GOT3 (cell line): ENCODE measurements at places on chromosomes 6 and 20.

- no peak for DNase-seq
These were observed 69.7 kb upstream of the HINT3 start for GRCh38 chr6:125886914-125887313.

- DNase-seq = no peak
These were observed 634.0 kb upstream of the PTCHD4 start for GRCh38 chr6:48744948-48745347.

- DNase-seq = peak; percentile 44
These were observed 81.6 kb downstream of the GMPR start for GRCh38 chr6:16319813-16320532.

GRCh38 chr6:30819297-30819917 is 64.9 kb upstream of the DDR1 start:
- no peak for DNase-seq

GRCh38 chr6:38192487-38192886 is 373.0 kb downstream of the ZFAND3 start:
- no peak for DNase-seq

GRCh38 chr6:71043902-71044301 is 87.0 kb upstream of the B3GAT2 start:
- no peak for DNase-seq

DNA sequence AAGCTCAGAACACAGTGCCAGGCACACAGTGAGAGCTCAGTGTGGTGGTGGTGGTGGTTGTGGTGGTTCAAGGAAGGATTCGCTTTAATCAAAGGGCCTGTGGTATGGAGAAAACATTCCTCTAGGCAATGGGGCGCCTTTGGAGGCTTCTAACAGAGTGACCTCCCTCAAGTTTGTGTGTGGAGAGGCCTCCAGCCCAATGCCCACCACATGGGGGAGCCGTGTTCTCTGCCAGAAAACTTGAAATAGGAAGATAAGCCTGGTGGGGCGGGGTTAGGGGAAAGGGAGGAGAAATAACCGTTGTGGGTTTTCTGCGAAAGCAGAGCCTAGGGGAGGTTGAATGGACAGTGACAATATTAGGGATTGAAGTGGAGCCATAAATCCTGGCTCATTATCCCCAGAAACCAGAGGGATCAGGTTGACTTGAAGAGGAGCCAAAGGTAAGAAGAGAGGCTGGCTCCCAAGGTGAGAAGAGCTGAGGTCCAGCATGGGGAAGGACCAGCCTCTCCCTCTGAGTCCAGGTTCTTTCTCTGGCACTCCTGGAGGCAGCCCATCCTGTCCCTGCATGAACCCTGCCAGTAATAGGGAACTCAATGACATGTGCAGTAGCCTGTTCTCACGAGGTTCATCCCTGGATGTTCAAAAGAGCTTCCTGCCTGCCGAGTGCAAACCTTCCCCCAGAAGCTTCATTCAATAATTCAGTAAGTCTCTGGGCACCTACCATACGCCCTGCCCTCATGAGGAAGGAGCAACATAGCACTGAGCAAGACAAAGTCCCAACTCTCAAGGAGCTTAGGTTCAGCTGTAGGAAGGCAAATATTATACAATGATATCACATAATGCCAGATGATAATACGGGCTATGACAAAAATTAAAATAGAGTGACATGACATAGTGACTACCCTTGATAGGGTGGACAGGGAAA is 51.4 kb downstream of the TGM2 start:
- DNase-seq = no peak

GRCh38 chr6:81981812-81982211 is 229.3 kb upstream of the TENT5A start:
- DNase-seq = no peak

GRCh38 chr6:154598399-154598798 is 87.9 kb upstream of the CNKSR3 start:
- no peak for DNase-seq

- no peak for DNase-seq
These were observed 44.0 kb upstream of the CAP2 start for GRCh38 chr6:17349427-17349826.

DNA sequence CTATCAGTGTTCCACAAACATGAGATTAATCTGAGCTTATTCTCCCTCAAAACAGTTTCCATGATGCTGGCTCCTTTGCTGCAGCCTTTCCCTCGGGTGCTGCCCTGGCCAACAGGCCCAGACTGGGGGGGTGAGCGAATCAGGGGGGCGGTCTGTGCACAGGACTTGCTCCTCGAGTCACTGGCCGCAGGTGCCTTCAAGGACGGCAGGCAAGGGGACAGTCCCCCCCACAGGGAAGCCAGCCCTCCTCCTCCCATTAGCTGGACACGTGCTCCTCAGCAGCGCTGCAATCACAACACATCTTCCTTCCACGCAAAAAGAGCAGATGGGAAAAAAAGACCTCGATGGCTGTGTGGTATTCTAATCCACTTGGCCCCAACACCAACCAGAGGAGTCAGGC is 10.0 kb downstream of the YTHDF1 start:
- no peak for DNase-seq

- DNase-seq = no peak
These were observed 58.4 kb downstream of the PDE7B start for GRCh38 chr6:135909737-135910387.

DNA sequence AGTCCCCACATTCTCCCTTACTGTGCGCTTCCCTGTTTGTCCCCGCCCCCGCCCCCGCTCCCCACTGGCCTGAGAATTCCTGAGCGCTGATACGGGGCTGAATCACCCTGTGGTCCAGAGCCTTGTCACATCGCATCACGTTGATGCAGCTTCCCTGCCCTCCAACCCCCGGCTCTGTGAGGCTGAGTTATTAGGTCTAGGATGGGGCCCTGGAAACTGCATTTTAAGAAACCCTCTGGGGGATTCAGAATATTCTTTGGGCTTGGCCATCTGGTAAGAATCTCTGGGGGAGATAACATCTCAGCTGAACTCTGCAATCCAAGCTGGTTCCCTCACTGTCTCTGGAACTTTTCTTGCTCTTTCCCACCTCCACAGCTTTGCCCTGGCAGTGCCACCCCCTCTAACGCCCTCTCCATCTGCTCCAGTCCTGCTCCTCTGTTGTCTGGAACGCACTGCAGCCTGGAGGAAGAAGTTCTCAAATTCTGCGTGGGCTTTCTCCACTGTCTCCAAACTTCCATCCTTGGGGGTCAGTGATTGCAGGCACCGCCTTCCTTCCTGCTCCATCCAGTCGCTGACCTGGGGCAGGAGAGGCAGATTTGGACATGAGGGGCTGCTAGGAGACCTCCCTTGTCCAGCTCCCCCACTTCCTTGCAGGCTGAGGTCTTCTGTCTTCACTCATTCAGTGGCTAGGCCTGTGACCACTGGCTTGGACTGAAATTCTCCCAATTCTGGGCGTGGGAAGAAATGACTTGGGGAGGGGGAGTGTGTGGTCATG is 42.6 kb downstream of the KIAA1755 start:
- DNase-seq = peak; percentile 47

DNA sequence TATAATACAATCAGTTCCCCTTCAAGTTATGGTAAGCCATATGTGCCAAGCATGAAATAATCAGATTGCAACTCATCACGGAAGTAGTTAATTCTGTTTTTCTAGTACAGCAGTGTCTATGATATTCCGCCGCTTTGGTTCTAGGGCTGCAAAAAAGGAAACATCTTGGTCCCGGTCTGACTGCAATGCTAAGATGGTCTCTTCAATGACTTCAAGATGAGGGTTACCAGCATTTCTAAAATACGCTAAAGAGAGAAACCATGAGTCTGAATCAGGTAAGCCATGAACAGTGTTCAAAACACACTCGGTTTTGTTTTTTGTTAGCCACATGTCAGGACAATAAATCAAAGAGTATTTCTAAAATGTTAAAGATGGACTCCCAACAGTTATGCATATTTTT is 3.2 kb upstream of the ANKRD60 start:
- DNase-seq = no peak

GRCh38 chr6:5813625-5814027 is 193.1 kb downstream of the NRN1 start:
- no peak for DNase-seq

- DNase-seq = no peak
These were observed 33.2 kb downstream of the RANBP9 start for GRCh38 chr6:13678255-13678983.

- no peak for DNase-seq
These were observed 589.8 kb downstream of the BCKDHB start for GRCh38 chr6:80696268-80696667.

DNA sequence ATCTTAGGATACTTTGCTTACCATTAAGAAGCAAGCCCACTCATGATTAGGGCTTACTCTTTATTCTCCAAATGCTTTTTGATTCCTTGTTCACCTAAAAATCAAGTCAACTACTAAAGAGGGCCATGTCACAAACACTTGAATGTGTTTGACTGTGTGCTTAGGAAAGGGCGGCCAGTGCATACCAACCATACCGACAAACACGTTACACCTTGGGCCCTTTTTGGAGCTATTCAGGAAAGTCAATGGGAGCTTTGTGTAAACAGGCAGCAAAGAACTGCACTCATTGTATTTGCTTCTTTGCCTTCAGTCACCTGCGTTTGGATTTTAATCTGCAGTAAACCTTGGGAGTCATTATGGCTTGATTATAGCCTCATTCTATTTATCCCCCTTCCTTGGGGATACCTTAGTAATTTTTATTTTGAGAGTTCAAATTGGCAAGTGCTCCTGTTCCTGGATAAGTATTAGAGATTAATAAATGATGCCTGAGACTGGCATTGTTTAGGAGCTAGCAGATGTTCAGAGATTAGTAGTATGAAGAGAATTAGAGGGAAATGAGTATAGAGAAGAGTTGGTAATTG is 102.6 kb upstream of the HDGFL1 start:
- no peak for DNase-seq

DNA sequence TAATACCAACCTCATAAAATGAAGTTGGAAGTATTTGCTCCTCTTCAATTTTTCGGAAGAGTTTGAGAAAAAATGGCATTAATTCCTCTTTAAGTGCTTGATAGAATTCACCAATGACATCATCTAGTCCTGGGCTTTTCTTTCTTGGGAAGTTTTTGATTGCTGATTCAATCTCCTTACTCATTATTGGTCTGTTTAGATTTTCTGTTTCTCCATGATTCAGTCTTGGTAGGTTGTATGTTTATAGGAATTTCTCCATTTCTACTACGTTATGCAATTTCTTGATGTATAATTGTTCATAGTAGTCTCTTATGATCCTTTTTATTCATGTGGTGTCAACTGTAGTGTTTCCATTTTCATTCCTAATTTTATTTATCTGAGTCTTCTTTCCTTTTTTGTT is 176.9 kb upstream of the PRND start:
- no peak for DNase-seq

DNA sequence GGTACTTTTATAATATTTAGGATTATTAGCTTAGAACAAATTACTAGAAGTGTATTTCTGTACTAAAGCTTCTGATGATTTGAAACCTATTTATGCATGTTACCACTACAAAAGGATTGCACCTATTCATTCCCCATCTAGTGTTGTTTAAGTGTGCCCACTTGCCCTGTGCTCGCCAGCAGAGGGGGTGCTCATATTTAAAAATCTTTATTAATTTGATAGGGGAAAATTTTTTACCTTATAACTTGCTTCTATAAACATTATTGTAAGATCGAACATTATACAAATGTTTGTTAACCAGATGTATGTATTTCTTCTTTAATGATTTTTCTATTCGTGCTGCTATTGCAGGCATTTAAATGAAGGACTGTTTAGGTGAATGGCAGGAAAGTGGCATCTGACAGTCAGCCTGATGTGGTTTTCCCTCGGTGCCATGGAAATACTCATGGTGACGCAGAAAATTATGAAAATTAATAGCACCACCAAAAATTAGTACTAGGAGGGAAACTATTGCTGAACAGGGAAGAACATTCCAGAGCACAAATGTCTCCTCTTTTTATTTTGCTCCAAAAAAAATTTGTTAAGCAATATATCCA is 44.1 kb upstream of the FNDC1 start:
- DNase-seq = no peak

- no peak for DNase-seq
These were observed 585.3 kb upstream of the MAN1A1 start for GRCh38 chr6:119934816-119935215.

DNA sequence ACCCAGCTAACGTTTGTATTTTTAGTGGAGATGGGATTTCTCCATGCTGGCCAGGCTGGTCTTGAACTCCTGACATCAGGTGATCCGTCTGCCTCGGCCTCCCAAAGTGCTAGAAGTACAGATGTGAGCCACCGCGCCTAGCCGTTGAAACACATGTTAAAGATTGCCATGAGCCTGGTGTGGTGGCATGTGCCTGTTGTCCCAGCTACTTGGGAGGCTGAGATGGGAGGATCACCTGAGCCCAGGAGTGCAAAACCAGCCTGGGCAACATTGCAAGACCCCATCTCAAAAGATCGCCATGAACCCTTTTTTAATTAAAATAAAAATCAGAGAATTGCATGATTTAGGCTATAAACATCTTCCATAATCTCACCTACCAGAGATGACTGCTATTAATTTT is 2.7 kb downstream of the EFCAB8 start:
- no peak for DNase-seq

GRCh38 chr6:12324099-12324498 is 33.9 kb downstream of the EDN1 start:
- DNase-seq = no peak

- no peak for DNase-seq
These were observed 191.1 kb downstream of the PLCB4 start for GRCh38 chr20:9260027-9260426.

DNA sequence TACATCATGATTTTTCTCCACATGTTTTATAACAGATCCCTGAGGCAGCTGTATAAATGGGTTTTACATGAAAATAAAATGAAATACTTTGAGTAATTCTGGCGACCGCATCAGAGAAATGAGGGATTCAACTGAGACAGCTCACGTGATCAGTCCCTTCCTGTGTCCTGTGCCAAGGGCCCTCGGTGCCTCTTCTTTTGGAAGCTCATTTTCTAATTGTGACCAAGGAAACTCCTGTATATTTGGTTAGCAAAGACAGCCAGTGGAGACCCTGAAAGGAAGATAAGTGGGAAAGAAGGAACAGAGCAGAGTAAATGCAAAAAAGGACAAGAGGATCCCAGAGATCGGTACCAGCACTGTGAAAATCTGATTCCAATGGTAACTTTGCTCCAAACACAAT is 129.9 kb downstream of the FYN start:
- DNase-seq = no peak

GRCh38 chr6:38755207-38755606 is 40.1 kb downstream of the DNAH8 start:
- DNase-seq = no peak

GRCh38 chr6:36334832-36335459 is 1.7 kb downstream of the BNIP5 start:
- no peak for DNase-seq

GRCh38 chr20:56710125-56710524 is 81.0 kb downstream of the TFAP2C start:
- DNase-seq = no peak
